ENCODE measurements at places on chromosomes 2 and 18.

- no peak for DNase-seq
Observed at GRCh38 chr2:234879671-234880455, 72.0 kb upstream of the SH3BP4 start.

GRCh38 chr2:225140723-225141122 is 98.5 kb upstream of the DOCK10 start:
- no peak for DNase-seq

- no peak for DNase-seq
Observed at GRCh38 chr2:101983928-101984327, 7.8 kb upstream of the IL1R2 start.

DNA sequence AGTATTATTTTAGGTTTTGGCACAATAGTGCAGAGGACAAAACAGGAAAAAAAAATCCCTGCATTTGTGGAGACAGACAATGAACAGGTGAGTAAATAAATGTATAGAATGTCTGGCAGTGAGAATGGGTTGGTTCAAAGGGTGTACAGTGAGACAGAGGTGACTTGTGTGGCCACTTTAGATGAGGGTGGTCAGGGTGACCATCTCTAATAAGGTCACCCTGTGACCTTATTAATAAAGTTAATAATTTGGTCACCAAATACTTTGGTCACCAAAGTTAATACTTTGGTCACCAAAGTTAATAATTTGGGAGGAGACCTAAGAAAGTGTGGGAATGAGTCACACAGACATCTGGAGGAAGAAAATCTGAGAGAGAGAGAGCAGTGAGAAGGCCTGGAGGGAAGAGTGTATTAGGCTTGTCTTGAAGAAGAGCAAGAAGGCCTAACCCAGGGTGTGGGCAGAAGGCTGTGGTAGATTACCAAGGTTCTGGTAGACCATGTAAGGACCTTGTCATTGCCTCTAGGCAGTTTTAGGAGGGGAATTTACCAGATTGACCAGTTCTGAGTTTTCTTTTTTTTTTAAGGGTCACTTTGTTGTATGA is 1368.4 kb upstream of the CELF4 start:
- DNase-seq, result no peak
